Cardiac fibroblast (primary cell): ENCODE measurements at places on chromosomes 2 and 18.

DNA sequence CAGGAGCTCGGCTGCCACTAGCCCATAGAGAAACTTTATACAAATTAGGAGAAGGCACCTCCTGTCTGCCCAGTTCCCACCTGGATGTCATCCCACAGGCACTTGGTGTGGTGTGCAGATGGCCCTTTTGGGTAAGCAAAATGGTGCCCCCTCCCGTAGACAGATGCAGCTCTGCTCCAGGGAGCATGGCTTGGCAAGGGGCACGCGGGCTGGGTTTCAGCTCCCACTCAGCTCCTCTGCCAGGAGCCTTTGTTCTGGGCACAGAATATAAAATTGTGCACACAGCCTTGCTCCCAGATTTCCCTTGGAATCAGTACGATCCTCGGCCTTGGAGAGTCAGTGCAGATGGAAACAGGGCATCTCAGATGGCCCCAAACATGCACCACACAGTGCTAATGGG lies 20.3 kb upstream of the KCNF1 start:
- no peak for DNase-seq

- no peak for DNase-seq
These were observed 72.1 kb upstream of the DSG1 start for GRCh38 chr18:31245820-31246219.

DNA sequence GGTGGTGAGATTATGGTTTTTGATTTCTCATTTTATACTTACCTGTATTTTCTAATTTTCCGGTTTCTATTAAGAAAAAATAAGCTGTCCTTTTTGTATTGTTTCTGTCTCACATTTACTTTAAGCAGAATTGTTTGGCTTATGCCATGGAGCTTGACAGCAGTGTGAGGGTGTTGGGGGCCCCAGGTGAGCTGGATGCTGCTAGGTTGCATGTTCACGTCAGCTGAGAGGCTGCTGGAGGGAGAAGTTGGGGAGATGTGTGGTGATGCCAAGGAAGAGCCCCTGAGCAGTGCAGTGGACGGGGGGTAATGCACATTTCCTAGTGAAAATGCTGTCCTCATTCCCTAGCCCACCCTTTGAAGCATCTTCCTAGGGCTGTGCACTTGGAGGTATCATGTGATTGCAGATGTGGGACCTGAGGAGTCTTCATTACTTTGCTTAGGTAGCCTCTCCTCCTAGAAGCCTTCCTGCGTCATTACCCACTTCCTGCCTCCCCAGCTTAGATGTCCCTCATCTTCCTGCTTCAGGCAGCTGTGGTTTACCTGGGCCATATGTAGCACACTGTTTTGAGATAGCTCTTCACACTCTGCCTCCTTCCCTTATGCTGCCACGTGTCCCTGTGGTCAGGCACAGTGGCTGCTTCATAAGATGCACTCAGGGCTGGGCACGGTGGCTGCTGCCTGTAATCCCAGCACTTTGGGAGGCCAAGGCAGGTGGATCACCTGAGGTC lies 16.2 kb downstream of the ATG16L1 start:
- DNase-seq, result no peak

- DNase-seq, result peak; percentile 59
These were observed 76.9 kb downstream of the AOX1 start for GRCh38 chr2:200662727-200663126.

DNA sequence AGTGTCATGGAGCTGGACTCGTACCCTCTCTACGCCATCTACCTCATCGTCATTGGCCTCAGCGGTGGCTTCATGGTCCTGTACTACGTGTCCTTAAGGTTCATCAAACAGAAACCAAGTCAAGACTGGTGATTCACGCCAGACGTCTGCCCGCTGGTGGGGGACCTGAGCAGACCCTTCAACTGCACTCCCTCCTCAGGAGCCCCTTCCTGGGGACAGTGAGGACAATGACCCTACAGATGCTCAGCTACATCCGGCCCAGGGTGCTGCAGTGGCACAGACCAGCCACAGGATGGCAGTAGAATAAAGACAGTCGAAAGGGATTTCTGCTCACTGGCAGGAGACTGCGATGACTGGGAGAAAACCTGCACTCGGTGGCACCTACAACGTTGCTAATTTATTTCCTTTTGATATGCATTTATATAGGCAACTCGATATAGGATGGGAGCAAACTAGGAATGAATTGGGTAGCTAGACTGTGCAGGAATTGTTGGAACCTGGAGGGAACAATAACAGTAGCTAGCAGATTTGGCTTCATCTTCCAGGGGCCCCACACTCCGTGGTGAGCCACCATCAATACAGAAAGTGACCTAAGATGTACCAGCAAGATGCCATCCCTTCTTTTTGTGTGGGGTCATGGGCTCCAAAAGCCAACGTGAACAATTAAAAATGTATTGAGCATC lies 39.2 kb downstream of the ABCG8 start:
- peak; percentile 71 for DNase-seq

- DNase-seq, result no peak
These were observed 1442.6 kb downstream of the SUCLG1 start for GRCh38 chr2:83016343-83017110.

GRCh38 chr18:58544179-58544578 lies 84.7 kb downstream of the ALPK2 start:
- no peak for DNase-seq

- DNase-seq, result no peak
These were observed 19.5 kb upstream of the FAM136A start for GRCh38 chr2:70321370-70321769.

DNA sequence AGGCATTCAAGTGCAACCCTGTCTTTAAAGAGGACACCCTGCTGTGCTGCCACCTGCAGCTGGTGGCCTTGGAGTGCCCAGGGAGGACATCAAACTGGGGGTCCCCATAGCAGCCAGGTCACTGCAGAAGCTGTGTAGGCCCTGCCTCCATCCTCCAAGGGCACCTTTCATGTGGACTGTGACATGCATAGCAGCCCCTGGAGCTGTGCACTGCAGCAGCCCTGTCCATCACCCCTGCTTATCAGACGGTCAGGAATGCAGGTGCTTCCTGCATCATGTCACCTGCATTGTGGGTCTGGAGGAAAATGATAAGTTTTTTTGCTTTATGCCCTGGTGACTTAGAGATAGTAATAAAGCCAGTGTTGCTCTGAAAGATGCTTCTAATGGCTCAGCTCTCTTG lies 155.7 kb downstream of the DYSF start:
- no peak for DNase-seq

GRCh38 chr18:43482136-43482535 lies 204.8 kb upstream of the SYT4 start:
- no peak for DNase-seq

- DNase-seq, result no peak
These were observed 32.1 kb downstream of the TNFRSF11A start for GRCh38 chr18:62357079-62357719.

GRCh38 chr2:47061944-47062678 lies 93.0 kb downstream of the STPG4 start:
- no peak for DNase-seq

DNA sequence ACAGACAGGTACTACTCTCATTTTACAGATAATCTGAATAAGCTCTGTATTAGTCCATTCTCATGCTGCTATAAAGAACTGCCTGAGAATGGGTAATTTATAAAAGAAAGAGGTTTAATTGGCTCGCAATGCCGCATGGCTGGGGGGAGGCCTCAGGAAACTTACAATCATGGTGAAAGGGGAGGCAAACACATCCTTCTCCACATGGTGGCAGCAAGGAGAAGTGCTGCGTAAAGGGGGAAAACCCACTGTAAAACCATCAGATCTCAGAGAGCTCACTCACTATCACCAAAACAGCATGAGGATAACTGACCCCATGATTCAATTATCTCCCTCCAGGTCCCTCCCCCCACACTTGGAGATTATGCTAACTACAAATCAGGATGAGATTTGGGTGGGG lies 254.4 kb downstream of the KCNE4 start:
- DNase-seq, result peak; percentile 61

GRCh38 chr2:183465048-183465447 lies 340.8 kb downstream of the NUP35 start:
- DNase-seq, result no peak

DNA sequence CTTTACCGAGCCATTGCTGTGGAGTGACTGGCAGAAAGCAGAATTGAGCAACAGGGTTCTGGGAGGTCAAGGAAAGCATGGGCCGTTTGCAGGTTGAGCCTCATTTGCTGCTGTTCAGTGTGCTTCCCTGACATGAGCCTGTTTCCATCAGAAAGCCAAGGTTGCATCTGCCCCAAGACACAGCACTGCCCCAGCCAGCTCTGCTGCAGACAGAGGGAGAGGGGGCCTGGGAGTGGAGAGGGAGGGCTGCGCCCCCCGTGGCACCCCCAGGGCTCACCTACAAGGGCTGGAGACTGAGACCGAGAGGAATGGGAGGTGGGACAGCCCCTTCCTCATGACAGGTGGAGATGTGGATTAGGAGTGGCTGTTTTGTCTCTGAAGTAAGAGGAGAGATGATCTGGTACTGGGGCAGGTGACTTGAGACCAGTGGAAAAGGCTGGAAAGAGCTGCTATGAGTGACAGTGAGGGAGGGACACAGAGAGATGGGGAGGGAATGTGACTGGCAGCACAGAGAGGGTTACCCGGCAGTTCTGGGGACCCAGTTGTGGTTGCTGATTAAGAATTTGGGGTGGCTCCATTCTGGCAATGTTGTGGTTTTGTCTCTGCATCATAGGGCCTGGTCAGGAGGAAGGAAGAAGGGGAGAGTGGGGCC lies 218.0 kb downstream of the DYSF start:
- no peak for DNase-seq

GRCh38 chr2:73780237-73780582 lies 307 bp upstream of the DUSP11 start:
- no peak for DNase-seq
